ENCODE measurements at places on chromosomes 6 and 20.

DNA sequence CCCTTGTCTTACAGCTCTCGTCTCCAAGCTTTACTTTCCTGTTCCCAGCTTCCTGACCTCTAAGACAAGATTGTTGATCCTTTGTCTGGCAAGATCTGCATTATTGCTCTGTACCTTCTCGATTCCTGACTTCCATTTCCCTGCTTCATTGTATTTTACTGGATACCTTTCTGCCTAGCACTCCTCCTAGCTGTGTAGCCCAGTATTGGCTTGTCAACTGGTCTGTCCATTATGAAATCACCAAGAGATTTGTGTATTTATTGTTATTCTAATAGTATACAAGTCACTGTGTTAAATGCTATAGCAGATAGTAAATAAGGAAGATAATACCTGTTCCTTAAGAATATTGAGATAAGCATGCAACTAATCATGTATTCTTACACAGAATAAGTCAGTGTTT is 305.4 kb downstream of the CDKAL1 start:
- DNase-seq, result no peak

DNA sequence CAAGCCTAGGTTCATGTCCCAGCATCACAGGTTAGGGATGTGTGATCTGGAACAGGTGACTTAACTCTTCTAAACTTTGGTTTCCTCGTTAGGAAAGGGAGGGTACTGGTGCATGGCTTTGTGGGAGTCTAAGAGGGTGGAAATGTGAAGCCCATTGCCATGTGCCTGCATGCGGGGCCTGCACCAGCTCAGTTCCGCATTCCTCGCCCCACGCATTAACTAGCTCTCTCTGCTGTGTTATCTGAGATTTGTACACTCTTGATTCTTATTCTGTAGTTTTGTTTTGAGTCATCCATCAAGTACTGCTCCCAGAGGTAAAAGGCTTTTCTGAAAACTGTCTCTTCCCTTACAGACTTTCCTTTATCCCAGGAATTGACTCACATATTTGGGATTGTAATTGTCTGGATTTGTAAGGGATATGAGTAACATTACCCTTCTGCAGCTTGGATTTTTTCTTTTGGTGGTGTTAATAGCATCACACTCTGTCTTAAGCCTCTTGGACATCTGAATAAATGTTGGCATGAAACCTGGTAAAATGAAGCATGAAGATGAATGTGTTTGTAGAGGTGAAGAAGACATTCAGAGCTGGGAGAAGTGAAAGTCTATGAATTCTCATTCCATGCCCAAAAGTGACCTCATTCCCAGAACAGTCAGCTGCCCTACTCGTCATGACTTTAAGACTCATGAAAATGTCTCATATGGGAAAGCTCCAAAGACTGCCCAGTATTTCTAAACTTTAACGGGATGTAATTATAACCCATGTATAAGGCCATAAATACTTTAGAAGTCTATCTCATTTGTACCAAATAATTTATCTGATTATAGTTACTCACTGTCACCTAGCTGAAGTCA is 357.3 kb downstream of the FOXA2 start:
- DNase-seq, result no peak

- DNase-seq, result no peak
Observed at GRCh38 chr20:50111120-50111828, 1.7 kb downstream of the UBE2V1 start.

DNA sequence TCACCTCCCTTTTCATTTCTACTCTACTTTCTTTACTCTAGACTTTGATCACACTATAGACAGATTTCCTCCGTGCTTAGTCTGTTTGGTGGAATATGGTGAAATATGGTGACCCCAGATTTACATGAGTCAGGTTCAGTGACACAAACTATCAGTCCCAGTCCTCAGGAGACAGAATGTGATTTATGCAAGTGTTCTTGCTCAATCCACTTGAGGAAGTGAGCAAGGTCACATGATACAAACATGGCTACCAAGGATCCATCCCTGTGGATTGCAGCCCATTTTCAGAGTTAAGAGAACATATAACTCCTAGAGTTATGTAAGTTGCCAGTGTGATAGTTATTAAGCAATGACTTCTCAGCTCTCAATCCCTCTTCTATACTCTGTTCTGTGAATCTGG is 23.7 kb upstream of the TSHZ2 start:
- no peak for DNase-seq

DNA sequence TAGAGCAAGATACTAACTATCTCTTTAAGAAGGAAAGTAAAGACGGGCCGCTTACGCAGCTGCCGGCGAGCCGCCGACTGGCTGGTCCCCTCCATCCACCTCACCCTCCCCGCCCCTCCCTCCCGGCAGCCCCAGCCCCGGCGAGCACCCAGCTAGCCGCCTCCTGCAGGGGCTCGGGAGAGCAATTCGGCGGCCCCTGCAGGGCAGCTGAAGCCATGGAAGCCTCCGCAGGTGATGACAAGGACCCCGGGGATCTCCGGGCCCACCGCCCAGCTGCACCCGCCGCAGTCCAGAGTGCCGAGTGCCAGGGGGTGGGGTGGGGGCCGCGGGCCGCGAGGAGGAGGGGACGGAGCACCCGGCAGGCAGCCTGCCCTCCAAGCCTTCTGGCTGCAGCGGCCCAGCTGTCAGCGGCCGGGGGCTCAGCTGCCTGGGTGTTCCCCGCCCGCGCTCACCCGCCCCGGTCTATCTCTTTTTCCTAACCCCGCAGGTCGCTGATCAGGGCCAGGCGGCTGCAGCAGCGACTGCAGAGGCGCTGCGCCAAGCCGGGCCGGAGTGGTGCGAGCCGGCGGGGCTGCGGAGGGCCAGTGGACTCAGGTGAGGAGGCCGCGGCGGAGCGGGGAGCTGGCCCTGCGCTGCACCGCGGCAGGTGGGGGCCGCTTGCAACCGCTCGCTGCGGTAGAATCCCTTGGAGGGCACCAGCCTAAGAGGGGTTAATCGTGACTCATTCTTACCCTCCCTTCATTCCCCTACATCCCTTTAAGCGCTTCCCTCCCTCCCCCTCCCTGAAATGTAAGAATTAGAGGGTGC is at the start of gene SNPH:
SNPH (plus strand) TSS at position 128 of the 807 bp plus-strand sequence. CDS start 29,946 bp downstream, outside the sequence.
- DNase-seq, result peak; percentile 77

DNA sequence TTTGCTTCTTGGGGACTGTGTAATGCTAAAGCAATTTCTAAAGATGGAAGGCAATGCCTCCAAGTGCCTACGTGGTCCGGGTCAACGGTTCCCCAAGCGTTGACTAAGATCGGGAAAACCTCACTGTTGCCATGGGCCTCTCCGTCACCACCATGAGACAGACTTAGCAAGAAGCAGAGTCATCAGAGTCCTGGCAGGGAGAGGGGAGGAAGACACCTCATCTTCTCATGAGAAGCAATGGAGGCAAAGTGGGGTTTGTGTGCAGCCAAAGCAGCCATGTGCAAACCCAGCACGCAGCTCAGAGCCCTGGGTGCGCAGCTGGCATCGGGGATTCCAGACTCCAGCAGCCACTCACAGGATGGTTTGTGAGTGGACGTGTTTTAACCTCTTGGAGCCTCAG is 111.4 kb downstream of the SYNDIG1 start:
- no peak for DNase-seq

GRCh38 chr6:89978749-89979145 is 84.5 kb downstream of the GJA10 start:
- no peak for DNase-seq

DNA sequence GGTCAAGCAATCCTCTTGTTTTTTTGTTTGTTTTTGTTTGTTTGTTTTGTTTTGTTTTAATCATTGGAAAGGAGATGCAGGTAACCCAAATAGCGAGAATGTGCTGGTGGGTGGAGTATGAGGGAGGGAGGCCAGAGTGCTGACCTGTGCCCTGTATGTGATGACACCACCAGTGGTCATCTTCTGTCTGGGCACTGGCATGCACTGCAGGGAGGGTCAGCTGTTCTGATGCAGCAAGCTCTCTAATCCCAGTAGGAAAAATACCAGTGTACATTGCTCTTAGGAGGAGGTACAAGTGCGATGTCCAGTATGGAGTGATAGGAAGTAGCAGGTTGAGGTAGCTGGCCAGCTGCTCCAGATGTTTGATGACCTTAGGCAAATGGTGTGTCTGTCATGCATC is 2.9 kb upstream of the CST1 start:
- no peak for DNase-seq
